ENCODE measurements at places on chromosomes 4 and X. TPM values are rescaled to one million over a fixed set of nuclear protein-coding genes. Genes with fewer than 3 reads are reported as not detected.

Gene RRH
- total RNA-seq = not detected

Gene RADX
- total RNA-seq = 2.2 TPM

Gene TMEM47
- total RNA-seq = 2.0 TPM

Gene USP27X
- total RNA-seq = 2.0 TPM

Gene ADGRG4
- total RNA-seq = not detected

All from airway epithelial cell (primary cell).